ENCODE measurements at places on chromosomes 13 and 19. TPM values are rescaled to one million over a fixed set of nuclear protein-coding genes. Genes with fewer than 3 reads are reported as not detected.

RASGRP4 gene
- total RNA-seq, result 5.9 TPM

CATSPERD gene
- 0.10 TPM for total RNA-seq

- H3K27ac ChIP-seq, result no peak overlapping the region
- no peaks in the 10 kb centered on the region for H3K36me3 ChIP-seq
Measured at GRCh38 chr19:51137792-51138425, 4.2 kb upstream of the SIGLEC7 start.

FCAR gene
- total RNA-seq, result not detected

MEDAG gene
- total RNA-seq, result not detected

DNA sequence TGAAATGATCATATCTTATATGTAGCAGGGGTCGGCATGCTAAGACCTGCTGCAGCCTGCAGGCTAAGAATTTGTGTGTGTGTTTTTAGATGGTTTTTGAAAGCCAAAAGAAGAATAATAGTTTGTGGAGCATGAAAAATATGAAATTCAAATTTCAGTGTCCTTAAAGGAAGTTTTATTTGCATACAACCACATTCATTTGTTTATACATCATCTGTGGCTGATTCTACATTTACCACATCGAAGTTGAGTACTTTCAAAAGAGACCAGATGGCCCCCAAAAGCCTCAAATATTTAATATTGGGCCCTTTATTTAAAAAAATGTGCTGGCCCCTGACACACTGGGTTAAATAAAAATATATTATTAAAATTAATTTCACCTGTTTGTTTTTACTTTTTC lies 1.3 kb downstream of the HAS1 start:
- no peaks in the 10 kb centered on the region for H3K4me1 ChIP-seq
- no peak overlapping the region for H3K27ac ChIP-seq
- DNase-seq, result no peak
- H3K27me3 ChIP-seq, result no peaks in the 10 kb centered on the region

CEACAM4 gene
- total RNA-seq, result not detected

ASF1B gene
- total RNA-seq, result 95.6 TPM

NLRP5 gene
- not detected for total RNA-seq

DNA sequence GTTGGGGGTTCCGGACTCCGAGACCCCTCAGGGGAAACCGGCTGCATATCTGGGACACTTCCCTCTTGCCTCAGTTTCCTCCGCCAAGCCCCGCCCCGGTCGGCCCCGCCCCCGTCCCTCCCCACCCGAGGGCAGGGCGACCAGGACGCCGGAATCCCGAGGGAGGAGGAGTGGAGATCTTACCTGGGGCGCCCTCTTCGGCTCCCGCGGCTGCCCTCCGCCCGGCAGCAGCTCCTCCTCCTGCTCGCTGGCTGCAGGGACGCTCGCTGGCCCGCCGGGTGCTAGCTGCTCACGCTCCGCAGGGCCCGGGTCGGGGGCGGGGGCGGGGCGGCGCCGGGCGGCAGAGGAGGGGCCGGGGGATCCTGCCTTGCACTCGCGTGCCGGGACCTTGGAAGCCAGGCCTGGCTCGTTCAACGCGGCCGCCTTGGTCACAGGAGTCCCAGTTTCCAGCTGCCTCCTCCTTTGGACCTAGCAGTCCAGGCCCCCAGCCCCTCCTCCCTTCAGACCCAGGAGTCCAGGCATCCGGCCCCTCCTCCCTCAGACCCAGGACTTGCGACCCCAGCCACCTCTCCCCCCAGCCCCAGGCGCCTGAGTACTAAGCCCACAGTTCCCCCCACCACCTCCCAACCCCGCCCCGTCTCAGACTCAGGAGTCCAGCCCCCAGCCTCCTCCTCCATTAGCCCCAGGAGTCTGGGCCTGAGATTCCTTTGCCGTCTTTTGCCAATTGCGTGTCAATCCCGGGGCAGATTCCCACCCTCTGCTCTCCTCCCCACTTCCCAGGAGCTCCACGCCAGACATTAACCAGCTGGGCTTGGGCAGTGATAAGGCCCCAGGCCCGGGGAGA lies at the start of gene NTF4:
NTF4 (minus strand) TSS at position 51 of the 844 bp plus-strand sequence. CDS start 2,821 bp downstream, outside the sequence.
- no peaks in the 10 kb centered on the region for H3K36me3 ChIP-seq
- DNase-seq, result no peak
- H3K4me3 ChIP-seq, result no peak within 1 kb of the TSS
- H3K4me1 ChIP-seq, result no peaks in the 10 kb centered on the region
- no peak within 1 kb of the TSS for H3K27ac ChIP-seq

LRG1 gene
- 1.2 TPM for total RNA-seq

- H3K27me3 ChIP-seq, result no peaks in the 10 kb centered on the region
- H3K4me3 ChIP-seq, result no peak overlapping the region
- DNase-seq, result no peak
Measured at GRCh38 chr13:74907788-74908187, 574.2 kb downstream of the TBC1D4 start.

MEF2B gene
- 36.6 TPM for total RNA-seq

PRSS57 gene
- total RNA-seq, result not detected

SPRY2 gene
- 19.5 TPM for total RNA-seq

GRCh38 chr13:108877300-108877699 lies 247.9 kb downstream of the MYO16 start:
- H3K4me1 ChIP-seq, result no peaks in the 10 kb centered on the region
- no peak for DNase-seq
- H3K36me3 ChIP-seq, result no peaks in the 10 kb centered on the region
- H3K27me3 ChIP-seq, result no peaks in the 10 kb centered on the region

ZNF266 gene
- 30.9 TPM for total RNA-seq

TNFRSF19 gene
- 40.5 TPM for total RNA-seq

NALCN gene
- not detected for total RNA-seq

GRCh38 chr19:4449639-4450028 lies 8.0 kb downstream of the UBXN6 start:
- no peaks in the 10 kb centered on the region for H3K4me1 ChIP-seq
- no peaks in the 10 kb centered on the region for H3K27me3 ChIP-seq
- H3K4me3 ChIP-seq, result no peak overlapping the region
- H3K36me3 ChIP-seq, result peaks cover 23% of the 10 kb centered on the region

DNA sequence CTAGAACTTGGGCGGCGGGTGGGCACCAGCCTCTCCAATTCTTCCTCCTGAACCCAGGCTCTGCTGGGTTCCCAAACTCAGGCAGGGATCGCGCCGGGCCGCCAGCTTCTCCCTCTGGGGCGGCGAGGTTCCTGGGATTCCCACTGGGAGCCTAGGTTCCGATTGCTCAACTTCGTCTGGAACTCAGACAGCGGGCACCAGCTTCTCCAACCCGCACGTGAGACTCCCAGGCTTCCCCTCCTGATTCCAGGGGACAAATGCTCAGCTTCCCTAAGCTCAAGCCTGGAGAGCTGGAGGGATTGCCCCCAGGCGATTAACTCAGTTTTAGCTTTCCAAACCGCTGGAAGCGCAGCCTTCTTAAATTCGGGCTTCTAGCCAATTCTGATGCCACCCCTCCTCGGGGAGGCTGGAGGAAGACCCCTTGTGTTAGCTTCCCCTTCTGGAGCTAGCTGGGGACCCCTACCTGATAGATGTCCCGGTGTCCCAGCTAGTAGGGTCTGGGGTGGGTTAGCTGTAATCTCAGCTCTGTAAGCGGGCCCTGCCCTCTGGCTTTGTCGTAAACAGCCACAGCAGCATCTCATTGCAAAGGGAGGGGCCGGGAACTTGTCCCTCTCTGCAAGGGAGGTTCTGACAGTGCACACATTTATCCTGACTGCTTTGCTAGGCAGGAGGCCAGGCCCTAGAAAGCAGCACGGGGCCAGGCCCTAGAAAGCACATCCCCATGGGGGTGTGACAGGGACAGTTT lies 671 bp downstream of the MCOLN1 start:
- no peak for DNase-seq
- no peaks in the 10 kb centered on the region for H3K27me3 ChIP-seq
- H3K4me1 ChIP-seq, result peaks cover 4% of the 10 kb centered on the region
- H3K4me3 ChIP-seq, result peak overlapping the region; percentile 76

KANK2 gene
- total RNA-seq, result 32.9 TPM

ZNF491 gene
- total RNA-seq, result 0.51 TPM

- H3K27me3 ChIP-seq, result no peaks in the 10 kb centered on the region
- H3K4me3 ChIP-seq, result no peak overlapping the region
- DNase-seq, result no peak
- no peaks in the 10 kb centered on the region for H3K36me3 ChIP-seq
- H3K27ac ChIP-seq, result no peak overlapping the region
Measured at GRCh38 chr19:11300811-11301120, 4.8 kb downstream of the TSPAN16 start.

GRCh38 chr13:21078501-21078900 lies 17.1 kb upstream of the LATS2 start:
- no peak overlapping the region for H3K4me3 ChIP-seq
- H3K27me3 ChIP-seq, result no peaks in the 10 kb centered on the region
- no peaks in the 10 kb centered on the region for H3K36me3 ChIP-seq
- DNase-seq, result no peak
- H3K4me1 ChIP-seq, result peaks cover 6% of the 10 kb centered on the region
- no peak overlapping the region for H3K27ac ChIP-seq

GRCh38 chr13:40152145-40152544 lies 496.7 kb downstream of the COG6 start:
- H3K27ac ChIP-seq, result no peak overlapping the region
- DNase-seq, result no peak
- H3K36me3 ChIP-seq, result no peaks in the 10 kb centered on the region
- no peaks in the 10 kb centered on the region for H3K4me1 ChIP-seq
- no peak overlapping the region for H3K4me3 ChIP-seq

GRCh38 chr19:19081642-19082151 lies 17.9 kb downstream of the SLC25A42 start:
- no peaks in the 10 kb centered on the region for H3K36me3 ChIP-seq
- H3K27me3 ChIP-seq, result no peaks in the 10 kb centered on the region
- no peak overlapping the region for H3K4me3 ChIP-seq
- no peak for DNase-seq

- H3K4me1 ChIP-seq, result no peaks in the 10 kb centered on the region
- H3K36me3 ChIP-seq, result no peaks in the 10 kb centered on the region
- H3K27ac ChIP-seq, result no peak overlapping the region
- no peaks in the 10 kb centered on the region for H3K27me3 ChIP-seq
- DNase-seq, result no peak
Measured at GRCh38 chr19:31985001-31985605, 360.3 kb upstream of the ZNF507 start.

DNA sequence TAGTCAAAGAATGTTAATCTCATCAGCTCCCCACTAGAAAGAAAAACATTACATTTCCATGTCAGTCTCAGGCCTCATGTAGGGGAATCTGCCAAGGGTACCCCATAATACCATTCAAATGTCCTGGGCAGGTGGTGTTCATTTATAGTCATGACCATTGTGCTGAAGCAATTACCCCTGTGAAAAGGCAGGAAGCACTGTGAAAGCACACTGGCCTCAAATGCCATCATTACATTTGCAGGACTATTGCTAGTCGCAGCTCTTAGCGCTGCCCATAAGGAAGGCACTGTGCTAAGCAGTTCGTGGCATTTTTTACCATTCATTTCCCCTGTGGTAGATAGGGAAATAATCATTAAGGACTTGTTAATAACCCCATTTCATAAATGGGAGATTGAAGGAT lies 109.0 kb downstream of the LHFPL6 start:
- DNase-seq, result no peak
- H3K27ac ChIP-seq, result no peak overlapping the region
- no peaks in the 10 kb centered on the region for H3K4me1 ChIP-seq
- H3K27me3 ChIP-seq, result no peaks in the 10 kb centered on the region
- no peaks in the 10 kb centered on the region for H3K36me3 ChIP-seq

DNA sequence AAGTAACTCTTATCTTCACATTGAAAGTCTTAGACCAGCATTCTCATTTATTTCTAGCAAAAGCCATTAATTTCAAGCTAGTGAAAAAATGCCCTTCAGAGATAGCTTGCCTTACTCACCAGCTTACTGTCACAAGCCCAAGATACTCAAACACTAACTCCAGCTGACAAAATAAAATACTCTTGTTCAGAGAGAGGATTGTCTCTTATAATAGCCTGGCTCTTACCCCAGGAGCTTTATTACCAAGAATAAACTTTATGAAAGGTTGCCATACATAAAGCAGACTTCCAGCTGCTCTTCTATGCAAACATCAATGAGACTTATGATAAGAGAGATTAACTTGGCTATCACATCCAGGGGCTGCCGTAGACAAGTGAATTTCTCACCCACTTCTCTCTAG lies 53.6 kb downstream of the XPO4 start:
- no peaks in the 10 kb centered on the region for H3K27me3 ChIP-seq
- H3K4me3 ChIP-seq, result no peak overlapping the region
- no peaks in the 10 kb centered on the region for H3K4me1 ChIP-seq
- no peak overlapping the region for H3K27ac ChIP-seq
- peaks cover 4% of the 10 kb centered on the region for H3K36me3 ChIP-seq

DNA sequence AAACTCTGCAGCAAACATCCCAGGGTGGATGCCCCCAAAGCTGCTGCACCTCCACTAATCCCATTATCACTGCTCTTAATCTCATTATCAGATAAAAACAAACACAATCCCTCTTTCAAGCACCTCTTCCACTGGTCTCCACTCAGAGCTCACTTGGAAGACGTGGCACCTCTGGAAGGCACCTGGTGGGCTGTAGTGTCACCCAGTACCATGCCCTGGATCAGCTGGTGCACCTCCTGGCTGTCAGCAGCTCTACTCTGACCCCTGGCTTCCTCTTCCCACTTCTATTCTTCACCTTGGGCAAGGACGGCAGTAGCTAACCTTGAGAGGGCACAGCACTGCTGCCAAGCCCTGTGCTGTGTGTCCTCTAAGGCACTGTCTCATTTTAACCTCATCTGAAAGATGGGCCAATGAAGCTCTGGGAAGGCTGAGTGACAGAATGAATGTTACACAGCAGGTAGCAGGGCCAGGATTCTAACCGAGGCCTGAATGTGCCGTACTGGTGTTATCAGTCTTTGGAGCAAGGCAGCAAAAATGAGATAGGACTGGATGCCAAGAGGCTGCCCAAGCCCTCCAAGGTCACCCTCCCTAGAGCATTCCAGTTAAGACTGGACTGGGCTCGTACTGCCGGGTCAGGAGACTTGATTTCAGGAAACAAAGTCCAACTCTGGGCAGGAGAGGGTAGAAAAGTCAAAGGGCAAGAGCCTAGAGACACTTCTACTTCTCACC lies 7.4 kb downstream of the BRD4 start:
- no peak overlapping the region for H3K4me3 ChIP-seq
- H3K4me1 ChIP-seq, result peaks cover 32% of the 10 kb centered on the region
- H3K36me3 ChIP-seq, result peaks cover 8% of the 10 kb centered on the region
- H3K27me3 ChIP-seq, result no peaks in the 10 kb centered on the region
- no peak for DNase-seq
- peak overlapping the region; percentile 62 for H3K27ac ChIP-seq

CBLC gene
- not detected for total RNA-seq

Data from GM12878 (cell line).